SK-N-SH treated with all-trans-retinoic acid at 6 μM for 48 hours (cell line): ENCODE measurements at places on chromosomes 6 and 20.

DNA sequence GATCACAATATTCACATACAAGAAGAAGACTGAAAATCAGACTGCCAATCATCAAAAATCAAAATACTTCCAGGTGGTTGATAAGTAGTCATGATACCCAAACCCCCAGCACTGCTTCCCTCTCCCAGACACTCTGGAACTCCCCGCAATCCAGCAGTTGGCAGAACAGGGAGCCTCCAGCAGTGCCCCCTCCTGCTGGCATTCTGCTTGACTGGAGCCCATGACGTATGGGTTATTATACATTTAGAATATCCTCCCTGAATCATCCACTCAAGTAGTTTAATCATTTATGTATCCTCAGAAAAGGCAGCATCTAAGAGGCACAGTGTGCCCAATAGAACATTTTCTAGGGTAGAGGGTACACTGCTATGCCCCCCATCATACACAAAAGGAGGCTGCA lies 9.3 kb upstream of the OGFRL1 start:
- no peak for ATAC-seq

GRCh38 chr6:141403827-141404226 lies 728.9 kb upstream of the GJE1 start:
- no peak for ATAC-seq

GRCh38 chr6:104995989-104996617 lies 39.2 kb downstream of the LIN28B start:
- peak; percentile 92 for ATAC-seq

DNA sequence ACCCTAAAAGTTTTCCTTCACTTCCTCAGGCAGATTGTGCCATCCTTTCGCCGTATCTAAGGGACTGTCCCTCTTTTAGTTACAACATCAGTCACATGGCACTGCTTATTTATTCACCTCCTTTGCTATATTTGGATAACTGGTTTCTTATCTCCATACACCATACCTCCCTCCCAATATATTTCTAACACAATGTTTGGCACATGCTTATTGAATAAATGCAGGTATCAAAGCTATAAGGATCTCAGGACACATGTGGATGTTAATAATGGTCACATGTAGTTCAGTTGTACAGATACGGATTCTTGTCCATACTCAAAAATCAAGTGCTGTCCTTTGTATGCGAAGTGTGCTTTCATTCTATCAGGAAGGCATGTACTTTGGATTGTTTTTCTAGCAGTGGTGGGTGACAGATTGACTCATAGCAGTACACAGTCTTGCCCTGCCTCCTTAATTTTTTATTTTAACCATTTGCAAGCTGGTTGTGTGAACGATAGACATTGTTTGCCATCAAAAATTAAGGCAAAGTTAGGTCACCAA lies 407.1 kb upstream of the RUNX2 start:
- peak; percentile 20; the same call in 1 of the 3 replicates for ATAC-seq

DNA sequence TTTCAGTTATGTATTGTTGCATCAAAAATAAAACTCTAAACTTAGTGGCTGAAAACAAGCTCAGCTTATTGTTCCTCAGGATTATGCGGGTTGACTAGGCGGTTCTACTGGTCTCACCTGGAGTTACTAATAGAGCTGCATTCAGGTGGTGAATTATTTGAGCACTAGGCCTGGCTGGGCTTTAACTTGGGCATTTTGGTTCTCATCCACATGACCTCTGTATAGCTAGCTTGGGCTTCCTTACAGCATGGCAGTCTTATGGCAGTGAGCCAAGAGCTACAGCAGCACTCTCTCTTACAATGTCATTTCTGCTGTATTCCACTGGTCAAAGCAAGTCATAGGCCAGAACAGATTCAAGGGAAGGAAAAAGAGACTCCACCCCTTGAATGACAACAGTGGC lies 1.6 kb downstream of the PGBD1 start:
- no peak for ATAC-seq

DNA sequence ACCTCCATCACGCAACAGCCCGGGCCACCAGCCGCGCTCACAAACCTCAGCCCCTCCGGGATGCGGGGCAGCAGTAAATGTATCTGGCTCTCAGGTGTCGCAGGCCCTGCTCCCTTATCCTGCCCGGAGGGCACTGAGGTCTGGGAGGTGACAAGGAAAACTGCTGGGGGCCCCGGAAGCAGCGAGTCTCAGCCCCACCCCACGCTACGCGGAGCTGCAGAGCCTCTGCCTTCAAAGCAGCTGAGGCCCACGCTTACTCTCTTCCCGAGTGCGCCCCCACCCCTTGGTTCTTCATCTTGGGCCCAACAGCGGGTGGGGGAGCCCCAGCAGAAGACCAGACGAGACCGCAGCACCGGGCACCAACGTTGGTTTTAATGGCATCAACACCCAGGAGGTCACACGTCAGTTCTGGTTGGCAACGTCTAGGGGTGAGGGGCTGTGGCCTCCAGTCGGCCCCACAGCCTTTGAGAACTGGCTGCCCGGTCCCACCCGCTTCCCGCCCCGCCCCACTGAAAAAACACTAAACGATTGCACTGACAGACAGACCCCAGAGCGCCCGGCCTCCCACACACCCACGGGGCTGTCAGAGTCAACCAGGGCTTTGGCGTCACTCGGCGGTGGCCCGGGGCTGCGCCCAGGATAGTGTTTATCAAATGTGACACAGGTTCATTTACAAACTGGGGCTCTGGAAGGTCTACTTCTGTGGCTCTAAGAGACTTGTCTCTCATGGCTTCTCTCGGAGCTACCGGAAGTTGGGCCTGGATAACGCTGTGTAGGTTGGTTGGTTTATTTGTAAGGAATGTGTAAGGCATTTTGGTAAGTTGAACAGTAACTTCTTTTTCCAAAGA lies 43.7 kb downstream of the DSTN start:
- no peak for ATAC-seq

DNA sequence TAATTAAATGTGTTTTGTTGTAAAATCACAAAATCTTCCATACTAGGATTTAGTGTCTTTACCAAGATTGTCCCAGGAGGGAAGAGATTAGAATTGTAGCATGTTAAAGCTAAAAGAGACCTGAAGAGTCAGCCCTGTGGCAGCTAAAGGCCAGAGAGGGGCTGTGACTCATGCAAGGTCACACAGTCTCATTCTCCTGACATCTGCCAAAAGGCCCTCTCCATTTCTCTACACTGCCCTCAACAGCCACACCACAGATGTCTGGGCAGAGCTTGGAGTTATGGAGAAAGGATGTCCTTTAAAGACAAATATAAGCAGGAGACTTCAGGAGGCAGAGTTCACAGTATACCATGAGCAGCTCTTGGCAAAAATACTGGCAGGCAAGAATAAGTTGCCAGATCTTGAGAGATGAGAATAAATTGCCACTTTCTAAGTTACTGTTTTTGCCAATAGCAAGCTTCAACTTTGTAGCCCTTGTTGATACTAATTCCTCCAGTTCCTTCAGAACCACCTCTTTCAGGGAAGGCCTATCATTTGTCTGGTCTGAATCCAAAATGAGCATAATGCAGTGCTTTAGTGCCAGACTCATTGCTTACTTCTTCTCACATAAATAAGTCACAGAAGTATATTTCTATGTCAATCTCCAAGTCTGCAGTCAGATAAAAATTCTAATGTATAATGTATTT lies 41.7 kb downstream of the AKIRIN2 start:
- ATAC-seq = peak; percentile 78

DNA sequence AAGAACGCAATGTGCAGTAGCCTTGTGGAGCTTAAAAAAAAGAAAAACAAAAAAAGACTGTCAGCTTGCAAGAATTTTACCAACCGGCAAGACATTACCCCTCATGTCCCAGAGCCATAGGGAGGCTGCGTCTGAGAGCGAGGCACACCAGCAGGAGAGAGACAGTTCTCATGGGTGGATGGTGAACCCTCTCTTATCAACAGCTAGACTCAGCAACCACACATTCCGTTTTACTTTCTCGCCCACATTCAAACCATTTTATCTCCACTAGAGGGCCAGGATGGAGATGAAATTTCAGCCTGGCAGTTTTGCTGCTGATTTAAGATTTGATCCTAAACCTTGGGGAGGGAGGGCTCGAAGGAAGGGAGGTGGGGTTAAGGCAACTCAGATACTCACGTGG lies 247.0 kb downstream of the ATXN1 start:
- ATAC-seq = peak; percentile 60

DNA sequence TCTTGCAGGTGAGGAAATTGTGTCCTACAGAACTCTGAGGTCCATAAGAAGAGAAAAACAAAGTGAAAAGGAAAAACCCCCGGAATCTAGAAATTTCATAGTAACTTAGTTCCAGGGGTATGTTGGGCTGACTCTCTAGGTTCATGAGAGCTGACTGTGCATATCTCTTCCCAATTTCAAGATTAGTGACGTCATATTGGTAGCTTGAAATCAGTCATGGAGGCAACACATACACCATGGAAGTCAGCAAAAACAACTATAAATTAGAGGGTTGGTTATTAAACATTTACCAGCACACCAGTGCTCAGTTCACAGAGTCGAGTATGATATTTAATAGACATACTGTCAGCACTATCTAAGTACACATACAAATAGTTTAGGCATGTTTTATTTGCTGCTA lies 49.8 kb downstream of the PHACTR1 start:
- no peak for ATAC-seq

- ATAC-seq = no peak
Observed at GRCh38 chr6:163793011-163793983, 378.8 kb downstream of the QKI start.

DNA sequence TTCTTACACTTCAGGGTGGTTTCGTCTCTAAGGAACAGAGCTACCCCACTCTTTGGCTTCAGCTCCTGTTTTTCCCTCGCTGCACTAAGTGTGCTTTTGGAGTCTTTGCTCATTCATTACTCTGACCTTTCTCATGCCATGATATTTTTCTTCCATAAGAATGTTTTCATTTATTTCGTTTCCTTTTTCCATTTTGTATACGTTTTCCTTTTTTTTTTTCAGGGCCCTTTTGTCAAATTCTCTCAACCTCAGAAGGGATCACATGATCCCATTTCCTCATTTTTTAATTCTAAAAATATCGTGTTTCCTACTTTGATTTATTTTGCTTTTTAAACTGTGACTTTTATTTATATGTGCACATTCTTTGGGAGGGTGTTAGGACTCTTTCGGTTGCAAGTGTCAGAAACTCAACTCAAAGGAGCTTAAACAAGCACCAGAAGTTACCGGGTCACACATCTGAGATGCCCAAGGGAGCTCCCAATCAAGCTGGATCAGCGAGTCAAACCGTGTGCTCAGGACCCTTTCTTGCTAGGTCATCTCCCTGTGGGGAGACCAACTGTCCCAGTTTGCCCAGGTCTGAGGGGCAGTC lies 40.6 kb downstream of the GCNT2 start:
- ATAC-seq = no peak

GRCh38 chr6:168785720-168786511 lies 344.9 kb downstream of the SMOC2 start:
- no peak for ATAC-seq

DNA sequence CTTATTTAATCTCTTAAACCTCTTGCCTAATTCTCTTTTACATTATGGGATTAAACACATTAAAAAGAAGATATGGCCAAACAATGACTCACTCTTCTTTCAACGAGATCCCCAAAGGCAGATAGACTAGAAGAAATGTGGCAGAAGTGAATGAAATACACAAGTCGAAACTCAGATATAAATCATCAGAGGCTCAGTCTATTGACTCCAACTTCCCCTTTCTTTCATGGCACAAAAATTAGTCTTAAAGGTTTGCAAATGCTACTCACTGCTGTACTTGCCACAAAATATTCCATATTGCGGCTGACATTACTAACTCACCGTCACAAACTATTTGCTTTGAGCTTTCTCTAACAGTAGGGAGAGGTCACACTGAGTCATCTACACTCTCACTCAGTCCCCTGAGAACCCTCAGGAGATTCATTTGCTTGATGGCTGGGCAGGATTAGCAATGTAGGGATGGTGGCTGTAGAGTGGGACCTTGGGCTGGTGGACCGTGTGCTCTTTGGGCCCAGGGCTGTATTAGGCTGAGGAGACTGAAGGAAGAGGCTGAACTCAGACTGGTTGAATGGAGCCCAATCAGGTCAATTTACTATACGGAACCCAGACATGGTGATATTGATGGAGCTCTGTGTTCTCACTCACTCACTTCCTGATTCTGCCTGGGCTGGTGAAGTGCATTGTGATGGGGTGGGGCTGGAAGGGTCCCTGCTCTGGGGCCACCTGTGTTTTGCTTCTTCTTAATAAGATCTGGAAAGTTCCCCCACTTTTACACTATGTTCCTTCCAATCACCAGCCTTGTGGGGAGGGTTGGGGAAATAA lies 42.8 kb upstream of the UBR2 start:
- ATAC-seq = peak; percentile 85

DNA sequence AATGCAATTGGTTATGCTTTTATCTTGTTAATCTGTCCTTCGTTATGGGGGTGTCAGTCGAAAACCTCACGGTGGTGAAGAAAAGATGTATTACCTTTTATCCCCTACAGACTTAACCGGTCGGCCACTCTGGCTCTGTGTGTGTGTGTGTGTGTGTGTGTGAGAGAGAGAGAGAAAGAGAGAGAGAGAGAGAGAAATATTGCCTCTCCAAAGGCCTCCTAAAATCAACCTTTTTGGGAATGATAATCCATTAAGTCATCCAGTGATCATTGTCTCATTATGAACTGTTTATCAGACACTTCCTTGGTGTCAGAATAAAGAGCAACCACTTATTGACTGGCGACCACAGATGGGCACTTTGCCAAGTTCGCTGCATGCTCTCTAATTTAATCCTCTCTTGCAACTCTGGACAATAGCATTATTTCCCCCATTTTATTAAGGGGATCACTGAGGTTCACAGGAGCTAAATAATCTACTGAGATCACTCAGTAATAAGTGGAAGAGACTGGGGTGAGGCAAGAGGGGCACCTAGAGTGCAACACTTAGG lies 30.7 kb downstream of the SLC35D3 start:
- no peak for ATAC-seq

DNA sequence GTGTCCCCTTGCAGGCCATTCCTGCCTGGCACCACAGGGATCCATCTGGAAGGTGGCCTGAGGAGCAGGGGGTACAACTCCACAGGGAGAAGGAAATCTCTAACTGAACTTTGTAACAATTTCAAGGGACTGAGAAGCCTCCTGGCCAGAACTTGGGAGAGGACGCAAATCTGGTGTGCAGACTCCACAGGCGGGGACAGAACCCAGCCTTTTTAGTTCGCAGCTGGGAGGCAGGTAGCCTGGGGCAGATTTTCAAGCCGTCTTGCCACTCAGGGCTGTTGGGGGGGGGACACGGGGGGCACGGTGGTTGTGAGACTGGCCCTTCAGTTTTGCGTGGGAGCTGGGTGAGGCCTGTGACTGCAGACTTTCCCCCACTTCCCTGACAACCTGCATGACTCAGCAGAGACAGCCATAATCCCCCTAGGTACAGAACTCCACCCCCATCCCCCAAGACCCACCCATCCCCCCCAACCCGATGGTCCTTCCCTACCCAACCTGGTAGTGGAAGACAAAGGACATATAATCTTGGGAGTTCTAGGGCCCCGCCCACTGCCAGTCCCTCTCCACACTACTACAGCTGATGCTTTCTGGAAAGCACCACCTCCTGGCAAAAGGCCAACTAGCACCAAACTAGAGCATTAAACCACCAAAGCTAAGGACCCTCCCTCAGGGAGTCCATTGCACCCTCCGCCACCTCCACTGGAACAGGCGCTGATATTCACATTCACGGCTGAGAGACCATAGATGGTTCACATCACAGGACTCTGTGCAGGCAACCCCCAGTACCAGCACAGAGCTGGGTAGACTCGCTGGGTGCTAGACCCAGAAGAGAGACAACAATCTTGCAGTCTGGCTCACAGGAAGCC lies 3.0 kb upstream of the HUS1B start:
- no peak for ATAC-seq
